ENCODE measurements at places on chromosomes 2 and 18. TPM values are rescaled to one million over a fixed set of nuclear protein-coding genes. Genes with fewer than 3 reads are reported as not detected.

Gene OTOS
- total RNA-seq = not detected

DNA sequence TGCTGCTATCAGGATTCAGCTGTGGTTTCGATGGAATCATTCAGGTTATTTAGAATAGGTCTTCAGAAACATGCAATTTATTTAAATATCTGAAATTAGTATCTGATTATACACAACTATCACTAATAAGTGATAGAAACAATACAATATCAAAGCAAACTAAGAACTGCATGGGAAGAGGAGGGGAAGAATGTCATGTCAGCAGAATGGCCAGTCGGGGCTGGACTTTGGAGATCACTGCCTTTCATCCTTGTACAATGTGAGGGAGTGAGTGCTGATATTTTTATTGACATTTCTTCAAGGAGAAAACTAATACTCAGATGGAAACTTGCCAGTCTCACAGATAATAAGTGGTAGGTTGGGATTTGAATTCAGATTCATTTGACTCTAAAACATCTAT, 224.0 kb upstream of the LINC00305 start:
- no peaks in the 10 kb centered on the region for H3K4me1 ChIP-seq
- no peaks in the 10 kb centered on the region for H3K36me3 ChIP-seq
- no peak overlapping the region for H3K27ac ChIP-seq
- H3K27me3 ChIP-seq = no peaks in the 10 kb centered on the region

DNA sequence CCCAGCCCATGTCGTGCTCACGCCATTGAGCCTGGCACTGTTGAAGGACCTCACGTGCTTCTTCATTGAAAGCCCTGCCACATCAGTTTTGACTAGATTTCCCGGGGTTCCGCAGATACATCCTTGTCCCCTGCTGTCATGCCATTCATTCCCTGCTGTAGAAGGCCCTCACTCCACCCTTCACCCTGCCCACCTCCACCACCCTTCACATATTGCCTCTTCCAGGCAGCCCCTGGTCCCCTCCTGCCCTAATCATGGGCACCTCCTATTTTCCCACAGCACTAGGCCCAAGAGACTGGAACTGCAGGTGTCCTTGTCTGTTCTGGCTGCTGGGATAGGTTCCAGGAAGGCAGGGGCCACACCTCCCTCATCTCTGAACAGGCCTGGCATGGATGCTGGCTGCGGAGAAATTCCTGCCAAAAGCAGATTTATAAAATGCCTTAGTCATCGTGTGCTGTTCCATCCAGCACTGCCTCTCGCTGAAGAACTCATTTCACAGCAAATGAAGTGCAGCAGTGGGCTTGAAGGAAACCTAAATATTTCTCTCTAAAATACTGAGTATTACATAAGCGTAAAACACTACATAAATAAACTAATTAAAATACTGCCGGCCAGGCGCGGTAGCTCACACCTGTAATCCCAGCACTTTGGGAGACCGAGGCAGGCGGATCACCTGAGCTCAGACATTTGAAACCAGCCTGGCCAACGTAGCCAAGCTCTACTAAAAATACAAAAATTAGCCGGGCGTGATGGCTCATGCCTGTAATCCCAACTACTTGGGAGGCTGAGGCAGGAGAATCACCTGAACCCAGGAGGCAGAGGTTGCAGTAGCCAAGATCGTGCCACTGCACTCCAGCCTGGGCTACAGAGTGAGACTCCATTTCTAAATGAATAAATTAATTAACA, 38.4 kb downstream of the EIF4E2 start:
- peaks cover 1% of the 10 kb centered on the region for H3K36me3 ChIP-seq
- H3K4me3 ChIP-seq = no peak overlapping the region
- H3K27me3 ChIP-seq = no peaks in the 10 kb centered on the region
- H3K27ac ChIP-seq = no peak overlapping the region
- no peak for DNase-seq

GRCh38 chr2:40558761-40559160, 106.9 kb upstream of the SLC8A1 start:
- no peaks in the 10 kb centered on the region for H3K36me3 ChIP-seq
- no peaks in the 10 kb centered on the region for H3K4me1 ChIP-seq
- H3K27me3 ChIP-seq = peaks cover 4% of the 10 kb centered on the region
- DNase-seq = no peak
- H3K4me3 ChIP-seq = no peak overlapping the region
- H3K27ac ChIP-seq = no peak overlapping the region

- H3K4me1 ChIP-seq = no peaks in the 10 kb centered on the region
- no peak for DNase-seq
- H3K27ac ChIP-seq = no peak overlapping the region
- no peaks in the 10 kb centered on the region for H3K36me3 ChIP-seq
- no peaks in the 10 kb centered on the region for H3K27me3 ChIP-seq
These were observed 234.4 kb downstream of the SOCS6 start for GRCh38 chr18:70523035-70523791.

- H3K36me3 ChIP-seq = no peaks in the 10 kb centered on the region
- peaks cover 2% of the 10 kb centered on the region for H3K27me3 ChIP-seq
- H3K27ac ChIP-seq = no peak overlapping the region
- DNase-seq = no peak
These were observed 450.8 kb downstream of the EIPR1 start for GRCh38 chr2:2926858-2927175.

DNA sequence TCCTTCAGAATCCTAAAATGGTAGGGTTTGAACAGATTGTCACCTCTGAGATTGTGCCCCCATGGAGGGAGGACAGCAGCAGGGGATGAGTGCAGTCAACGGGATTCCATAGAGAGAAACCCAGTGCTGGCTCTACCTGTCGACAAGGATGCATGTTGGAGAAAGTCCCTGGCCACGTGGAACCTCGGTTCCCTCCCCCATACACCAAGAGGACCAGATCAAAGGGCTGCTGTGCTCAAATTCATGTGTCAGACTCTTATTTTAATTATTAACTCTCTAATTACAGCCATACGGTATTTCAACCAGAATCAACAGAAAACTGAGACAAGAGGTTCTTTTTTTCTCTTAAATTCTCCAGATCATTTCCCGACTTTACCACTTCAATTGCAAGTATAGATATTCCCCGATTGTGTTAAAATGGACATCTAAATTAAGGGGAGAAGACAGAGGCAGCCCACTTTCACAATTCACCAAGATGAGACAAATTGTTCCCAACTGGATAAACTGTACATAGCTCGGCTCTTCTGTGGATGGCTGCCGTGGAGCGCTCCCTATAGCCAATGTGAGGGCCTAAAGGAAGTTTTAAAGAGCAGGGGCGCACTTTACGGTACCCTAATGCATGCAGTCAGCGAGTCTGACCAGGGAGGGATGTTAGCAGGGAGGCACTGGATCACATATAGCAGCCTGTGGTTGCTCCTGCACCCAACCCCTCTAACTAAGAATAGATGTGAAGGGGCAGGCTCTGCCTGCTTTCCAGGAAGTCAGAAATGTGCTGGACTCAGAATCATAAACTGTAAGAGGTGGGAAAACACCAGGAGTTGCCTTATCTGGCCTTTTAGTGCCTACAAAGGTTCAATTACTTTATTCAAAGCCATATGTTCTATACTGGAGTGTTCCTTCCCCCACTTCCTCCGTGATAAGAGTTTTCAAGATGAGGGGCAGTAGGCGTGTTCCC, 123.1 kb downstream of the CACNB4 start:
- no peaks in the 10 kb centered on the region for H3K36me3 ChIP-seq
- no peak overlapping the region for H3K4me3 ChIP-seq
- no peaks in the 10 kb centered on the region for H3K27me3 ChIP-seq
- H3K27ac ChIP-seq = no peak overlapping the region
- DNase-seq = no peak

- peaks cover 15% of the 10 kb centered on the region for H3K36me3 ChIP-seq
- H3K27ac ChIP-seq = no peak overlapping the region
- DNase-seq = no peak
- H3K4me3 ChIP-seq = no peak overlapping the region
These were observed 46.7 kb downstream of the SLC66A3 start for GRCh38 chr2:11201969-11202368.

- DNase-seq = no peak
- no peaks in the 10 kb centered on the region for H3K27me3 ChIP-seq
- no peak overlapping the region for H3K4me3 ChIP-seq
- peaks cover 48% of the 10 kb centered on the region for H3K36me3 ChIP-seq
- H3K4me1 ChIP-seq = peaks cover 46% of the 10 kb centered on the region
These were observed 9.3 kb upstream of the GPR35 start for GRCh38 chr2:240615820-240616547.

DNA sequence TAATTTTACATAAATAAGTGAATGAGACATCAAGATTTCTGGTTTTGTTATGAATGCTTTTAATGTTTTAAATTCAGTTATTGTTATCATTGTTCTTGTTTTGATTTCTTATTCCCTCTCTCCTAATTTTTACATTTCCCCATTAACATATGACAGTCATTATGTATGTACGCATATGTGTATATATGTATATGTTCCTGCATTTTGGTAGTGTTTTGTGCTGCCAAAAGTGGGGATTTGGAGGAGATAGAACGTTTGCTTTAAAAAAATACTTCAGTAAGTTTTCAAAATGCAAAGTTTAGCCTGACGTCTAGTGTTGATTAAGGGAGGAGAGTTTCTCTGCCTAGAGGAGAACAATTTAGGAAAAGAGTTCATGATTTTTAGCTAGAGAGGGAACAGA, 385.2 kb downstream of the EPHA4 start:
- no peaks in the 10 kb centered on the region for H3K27me3 ChIP-seq
- H3K27ac ChIP-seq = no peak overlapping the region
- H3K36me3 ChIP-seq = no peaks in the 10 kb centered on the region
- DNase-seq = no peak

Measured in activated CD8-positive, alpha-beta T cell treated with anti-CD3 and anti-CD28 coated beads, Interleukin-2, amount 10 ng/mL, durations not matched to agents 7 days and 5 days (primary cell).